CD4-positive, alpha-beta T cell treated with Interleukin-6 at 100 ng/mL for 8 hours (primary cell): ENCODE measurements at places on chromosomes 11 and 22.

GRCh38 chr11:75146711-75147110 is 4.2 kb upstream of the SLCO2B1 start:
- DNase-seq: no peak

DNA sequence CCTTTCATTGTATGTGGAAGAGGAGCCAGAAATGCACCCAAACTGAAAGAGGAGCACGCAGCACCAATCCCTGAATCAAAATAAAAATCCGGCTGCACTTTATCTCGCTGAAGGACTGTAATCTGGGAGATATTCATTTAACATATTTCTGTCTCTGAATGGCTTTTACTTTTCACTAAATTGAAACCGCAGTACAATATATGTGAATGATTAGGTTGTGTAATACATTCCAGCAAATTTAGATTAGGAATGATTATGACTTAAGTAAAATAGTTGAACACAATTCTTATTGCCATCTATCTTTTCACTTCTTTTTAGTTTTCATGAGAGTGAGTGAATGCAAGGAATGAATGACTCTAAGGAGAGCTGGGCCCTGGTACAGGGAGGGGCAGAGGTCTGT is 232.1 kb downstream of the ST3GAL4 start:
- no peak for DNase-seq

GRCh38 chr11:68321293-68322051 is 9.1 kb downstream of the LRP5 start:
- no peak for DNase-seq

DNA sequence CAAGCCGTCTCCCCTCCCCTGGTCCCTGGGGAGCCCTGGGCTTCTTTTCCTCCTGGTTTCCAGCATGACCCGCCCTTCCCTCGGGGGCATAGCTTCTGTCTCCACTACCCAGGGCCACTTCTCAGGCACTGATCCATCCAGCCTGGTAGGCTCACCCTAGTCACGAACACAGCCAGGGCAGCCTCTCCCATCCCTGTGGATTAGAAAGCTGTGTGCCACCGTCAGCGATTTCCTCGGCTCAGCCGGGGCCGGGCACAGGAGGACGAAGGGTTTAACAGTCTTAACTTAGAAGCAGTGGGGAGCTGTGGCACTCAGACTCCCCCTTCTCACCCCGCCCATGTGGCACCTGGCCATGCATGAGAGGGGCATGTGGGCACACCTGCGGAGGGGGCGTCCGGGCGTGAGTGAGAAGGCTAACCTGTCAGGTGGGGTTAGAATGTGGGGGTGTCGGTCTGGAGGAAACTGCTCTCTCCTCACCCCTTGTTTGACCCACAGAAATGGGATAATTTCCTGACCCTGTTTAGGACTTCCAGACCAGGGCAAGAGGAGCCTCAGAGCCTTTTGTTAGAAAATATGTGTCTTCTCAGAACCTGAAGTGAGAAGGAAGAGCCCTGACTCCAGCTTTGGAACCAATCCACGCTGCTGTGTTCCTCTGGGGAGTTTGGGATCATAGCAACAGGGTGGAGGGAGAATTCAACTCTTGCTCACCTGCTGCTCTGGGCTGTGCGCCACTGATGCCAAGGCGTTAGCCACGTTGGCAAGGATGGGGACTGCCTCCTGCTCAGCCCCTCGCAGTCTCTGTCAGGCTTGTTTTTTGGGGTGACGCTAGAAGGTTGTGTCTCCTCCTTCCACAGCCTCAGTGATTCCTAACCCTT is 14.6 kb downstream of the GLB1L2 start:
- DNase-seq: no peak

- DNase-seq: peak; percentile 11
Measured at GRCh38 chr11:102111787-102112508, 1.7 kb downstream of the YAP1 start.

- peak; percentile 97 for DNase-seq
Measured at GRCh38 chr11:106021967-106022794, at the start of gene MSANTD4. Gene MSANTD4 (minus strand): TSS chr11:106022240. CDS start chr11:106010917, 11,323 bp downstream.

DNA sequence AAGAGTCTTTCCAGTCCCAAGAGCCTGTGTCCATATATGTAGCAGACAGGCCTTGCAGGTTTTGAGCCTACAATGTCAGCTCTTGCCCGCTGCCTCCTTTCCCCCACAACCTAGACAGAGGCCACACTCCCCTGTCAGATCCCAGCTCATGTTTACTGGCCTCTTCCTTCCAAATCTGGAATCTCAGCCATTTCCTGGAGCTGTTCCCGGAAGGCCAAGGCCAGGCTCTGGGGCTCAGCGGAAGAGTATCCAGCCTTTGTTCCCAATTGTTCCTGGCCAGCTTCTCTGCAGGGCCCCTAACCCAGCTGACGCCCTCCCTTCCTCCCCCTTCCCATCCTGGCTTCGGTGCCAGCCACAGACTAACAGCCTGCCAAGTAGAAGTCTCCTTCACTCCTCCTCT is 1.0 kb upstream of the ROBO4 start:
- no peak for DNase-seq

GRCh38 chr11:10499452-10499851 is 41.5 kb downstream of the RNF141 start:
- no peak for DNase-seq

GRCh38 chr11:120137187-120137610 is 714 bp downstream of the TRIM29 start:
- DNase-seq: no peak

GRCh38 chr11:12216671-12217374 is 106.4 kb downstream of the MICAL2 start:
- DNase-seq: no peak

DNA sequence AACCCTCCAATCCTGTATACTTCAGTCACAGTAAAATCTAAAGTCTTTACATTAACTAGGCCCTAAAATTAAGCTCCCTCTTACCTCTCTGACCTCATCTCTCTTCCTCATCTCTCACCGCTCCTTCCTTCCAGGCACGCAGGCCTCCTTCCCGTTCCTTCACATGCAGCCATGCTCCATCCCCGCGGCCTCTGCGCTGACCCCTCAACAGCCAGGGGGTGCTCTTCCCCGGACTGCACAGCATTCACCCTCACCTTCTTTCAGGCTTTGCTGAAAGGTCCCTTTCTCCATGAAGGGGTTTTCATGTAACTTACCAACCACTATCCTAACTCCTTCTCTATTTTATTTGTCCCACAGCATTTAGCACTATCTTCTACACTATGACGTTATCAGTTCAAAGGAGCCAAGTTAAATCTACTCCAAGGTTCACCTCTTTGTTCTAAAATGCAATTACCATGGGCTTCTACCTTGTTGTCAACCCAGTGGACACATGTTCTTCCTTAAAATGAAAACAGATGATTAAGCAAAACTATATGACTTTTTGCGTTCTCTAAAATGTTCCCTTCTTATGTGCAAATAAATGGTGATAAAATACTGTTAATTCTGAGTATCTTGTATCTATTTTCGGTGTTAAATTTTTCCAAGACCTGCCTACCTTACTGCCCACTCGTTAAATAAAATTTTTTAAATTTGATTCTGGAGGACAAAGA is 57.8 kb upstream of the APOA1 start:
- DNase-seq: no peak

GRCh38 chr22:36177160-36177559 is 16.6 kb upstream of the APOL3 start:
- DNase-seq: no peak

- no peak for DNase-seq
Measured at GRCh38 chr11:45104006-45104789, 42.2 kb upstream of the PRDM11 start.

- DNase-seq: no peak
Measured at GRCh38 chr11:20311444-20311843, 52.1 kb upstream of the HTATIP2 start.

GRCh38 chr11:9839550-9839949 is 175.7 kb downstream of the SWAP70 start:
- no peak for DNase-seq

- DNase-seq: no peak
Measured at GRCh38 chr11:6615882-6616585, 3.2 kb downstream of the TPP1 start.

DNA sequence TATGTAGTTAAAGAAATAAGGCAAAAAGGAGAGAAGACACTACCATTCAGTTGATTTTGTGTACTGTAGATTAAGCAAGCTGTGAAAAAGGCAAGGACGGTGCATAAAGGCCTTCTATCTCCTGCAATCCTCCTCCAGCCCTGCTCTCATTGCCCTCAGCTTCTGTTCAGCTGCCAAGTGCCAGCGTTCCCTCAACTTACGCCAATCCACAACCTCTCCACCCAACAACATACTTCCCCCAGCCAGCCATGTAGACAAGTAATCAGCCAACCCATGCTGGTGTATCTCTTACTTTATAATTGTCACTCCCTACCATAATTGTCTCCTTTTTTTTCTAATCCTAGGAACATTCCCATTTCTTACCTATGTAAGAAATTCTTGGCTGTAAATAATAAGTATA is 30.1 kb upstream of the ANO5 start:
- DNase-seq: no peak

DNA sequence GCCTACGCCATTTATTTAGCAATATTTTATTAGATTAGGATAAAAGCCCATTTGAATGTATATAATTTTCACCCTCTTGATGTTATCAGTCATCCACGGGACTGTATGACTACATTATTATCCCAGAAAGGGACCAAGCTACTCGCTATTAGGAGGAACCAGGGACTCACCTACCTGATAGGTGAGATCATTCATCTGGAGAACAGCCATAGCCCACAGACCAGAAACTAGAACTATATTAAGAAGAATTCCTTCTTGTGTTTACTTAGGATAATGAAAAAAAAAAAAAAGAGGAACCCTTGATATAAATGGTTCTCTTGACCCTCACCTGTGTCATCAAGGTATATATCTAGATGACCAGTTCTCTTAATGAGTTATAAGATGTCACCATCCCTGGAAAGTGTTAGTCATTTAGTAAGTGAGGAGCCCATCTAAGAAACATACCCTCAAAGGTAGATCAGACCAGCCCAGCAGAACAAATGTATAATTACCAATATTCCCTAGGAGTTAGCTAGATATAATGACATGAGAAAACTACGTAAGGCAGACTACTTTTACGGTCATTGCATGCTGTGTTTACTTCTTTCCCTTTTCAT is 8.0 kb downstream of the SIK3 start:
- DNase-seq: no peak

DNA sequence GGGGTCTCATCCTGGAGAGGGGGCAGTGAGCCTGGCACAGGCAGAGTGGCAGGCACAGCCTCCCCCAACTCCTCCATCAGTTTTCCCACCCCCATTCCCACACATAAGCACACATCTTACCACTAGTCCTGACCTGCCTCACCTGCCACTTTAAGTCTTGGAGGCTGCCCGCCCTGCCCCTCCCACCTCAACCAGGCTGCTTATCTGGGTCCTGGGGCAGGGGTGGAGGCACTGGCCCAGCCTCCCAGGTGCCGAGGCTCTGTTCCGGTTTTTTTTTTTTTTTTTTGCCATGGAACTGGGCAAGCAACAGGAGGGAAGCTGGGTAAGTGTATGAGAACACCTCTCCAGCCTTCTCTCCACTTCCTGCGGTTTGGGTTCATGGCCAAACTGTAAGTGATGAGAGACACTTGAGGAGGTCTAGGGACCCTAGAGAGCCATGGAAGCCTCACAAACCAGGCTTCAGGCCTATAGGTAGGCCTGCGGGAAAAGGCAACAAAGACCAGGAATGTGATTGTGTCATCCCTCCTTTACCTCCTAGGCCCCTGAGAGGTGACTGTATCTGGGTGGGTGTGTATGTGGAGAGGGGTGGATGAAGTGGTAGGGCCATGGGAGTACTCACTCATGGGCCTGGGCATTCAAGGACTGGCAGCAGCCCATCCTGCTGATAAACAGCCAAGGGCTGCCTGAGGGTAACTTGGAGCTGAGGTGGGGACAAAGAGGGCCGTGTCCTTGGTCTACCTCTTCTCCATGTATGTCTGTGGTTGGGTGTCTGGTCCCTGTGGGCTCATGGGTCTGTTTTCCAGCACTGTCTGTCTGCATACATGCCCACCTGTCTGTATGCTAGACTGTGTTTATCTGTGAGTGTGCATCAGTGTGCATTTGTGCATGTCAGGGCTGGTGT is 22.6 kb downstream of the PHLDB1 start:
- no peak for DNase-seq

DNA sequence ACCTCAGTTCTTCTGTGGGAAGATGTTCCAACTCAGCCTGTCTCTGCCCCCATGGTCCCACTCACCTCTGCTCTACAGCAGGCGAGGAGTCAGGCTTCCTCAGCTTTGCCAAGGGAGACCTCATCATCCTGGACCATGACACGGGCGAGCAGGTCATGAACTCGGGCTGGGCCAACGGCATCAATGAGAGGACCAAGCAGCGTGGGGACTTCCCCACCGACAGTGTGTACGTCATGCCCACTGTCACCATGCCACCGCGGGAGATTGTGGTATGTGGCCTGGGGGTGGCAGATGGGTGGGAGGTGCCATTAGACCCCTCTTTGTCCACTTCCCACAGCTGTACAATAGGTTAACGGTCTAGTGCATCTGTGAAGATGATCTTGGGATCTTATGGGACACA is 73.3 kb downstream of the MYO7A start:
- DNase-seq: no peak

DNA sequence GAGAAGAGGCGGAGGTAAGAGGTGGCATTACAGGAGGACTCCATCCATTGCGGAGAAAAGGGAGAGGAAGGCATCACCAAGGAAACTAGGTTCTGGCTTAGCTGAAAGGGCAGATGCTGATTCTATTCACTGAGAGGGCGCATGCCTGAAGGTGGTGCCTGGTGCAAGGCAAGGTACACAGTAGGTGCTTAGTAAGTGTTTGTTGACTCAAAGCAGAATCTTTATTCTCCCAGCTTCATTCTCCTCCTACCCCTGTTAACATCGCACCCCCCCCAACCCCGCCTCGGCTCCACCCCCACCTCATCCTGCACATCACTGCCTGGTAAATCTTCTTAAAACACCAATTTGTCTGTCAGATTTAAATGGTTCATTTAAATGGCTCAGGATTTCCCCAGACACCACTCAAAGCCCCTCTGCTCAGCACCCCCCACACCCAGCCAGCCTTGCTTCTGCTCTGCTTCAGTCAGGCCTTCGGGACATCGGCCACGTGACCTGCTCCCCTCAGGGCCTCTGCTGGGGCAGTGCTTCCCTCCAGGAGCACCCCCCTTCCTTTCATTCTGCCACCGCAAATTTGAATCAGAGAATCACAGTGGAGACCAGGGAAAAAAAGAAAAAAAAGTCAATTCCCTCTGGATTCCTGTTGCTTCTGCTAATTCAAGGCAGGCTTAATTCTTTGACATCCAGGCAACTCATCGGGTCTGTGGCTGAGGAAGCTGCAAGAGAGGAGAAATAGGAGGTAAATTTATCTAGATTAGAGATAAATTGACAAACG is 17.8 kb upstream of the RCN1 start:
- DNase-seq: no peak

DNA sequence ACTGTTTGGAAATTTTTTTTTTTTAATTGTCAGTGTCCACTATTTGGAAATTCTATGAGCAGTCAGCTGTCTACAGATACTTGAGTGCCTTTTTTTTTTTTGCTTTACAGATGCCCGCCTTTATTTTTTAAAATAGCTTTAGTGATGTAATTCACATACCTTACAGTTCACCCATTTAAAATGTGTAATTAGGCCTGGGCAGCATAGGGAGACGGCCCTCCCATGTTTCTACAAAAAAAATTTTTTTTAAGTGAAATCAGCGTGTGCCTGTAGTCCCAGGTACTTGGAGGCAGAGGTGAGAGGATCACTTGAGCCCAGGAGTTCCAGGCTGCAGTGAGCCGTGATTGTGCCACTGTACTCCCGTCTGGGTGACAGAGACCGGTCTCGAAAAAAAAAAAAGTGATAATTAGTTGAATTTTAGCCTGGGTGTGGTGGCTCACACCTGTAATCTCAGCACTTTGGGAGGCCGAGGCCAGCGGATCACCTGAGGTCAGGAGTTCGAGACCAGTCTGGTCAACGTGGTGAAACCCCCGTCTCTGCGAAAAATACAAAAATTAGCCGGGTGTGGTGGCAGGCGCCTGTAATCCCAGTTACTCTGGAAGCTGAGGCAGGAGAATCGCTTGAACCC is 1.5 kb downstream of the ZNF143 start:
- no peak for DNase-seq

GRCh38 chr11:133011604-133012003 is 520.7 kb downstream of the OPCML start:
- DNase-seq: no peak
